ENCODE measurements at places on chromosomes 12 and 14. TPM values are rescaled to one million over a fixed set of nuclear protein-coding genes. Genes with fewer than 3 reads are reported as not detected.

GRCh38 chr12:118361889-118362288, 10.8 kb downstream of the TAOK3 start:
- no peak for DNase-seq
- no peaks in the 10 kb centered on the region for H3K27me3 ChIP-seq
- H3K27ac ChIP-seq = no peak overlapping the region
- peaks cover 22% of the 10 kb centered on the region for H3K4me1 ChIP-seq
- H3K4me3 ChIP-seq = no peak overlapping the region

- H3K27me3 ChIP-seq = no peaks in the 10 kb centered on the region
- H3K36me3 ChIP-seq = no peaks in the 10 kb centered on the region
- H3K4me3 ChIP-seq = no peak overlapping the region
- H3K4me1 ChIP-seq = peaks cover 22% of the 10 kb centered on the region
Measured at GRCh38 chr12:113133666-113134065, 1.9 kb downstream of the RASAL1 start.

GRCh38 chr14:20409226-20409625, 4.1 kb downstream of the TEP1 start:
- peaks cover 33% of the 10 kb centered on the region for H3K4me1 ChIP-seq
- DNase-seq = no peak
- H3K36me3 ChIP-seq = peaks cover 27% of the 10 kb centered on the region
- no peak overlapping the region for H3K27ac ChIP-seq

DNA sequence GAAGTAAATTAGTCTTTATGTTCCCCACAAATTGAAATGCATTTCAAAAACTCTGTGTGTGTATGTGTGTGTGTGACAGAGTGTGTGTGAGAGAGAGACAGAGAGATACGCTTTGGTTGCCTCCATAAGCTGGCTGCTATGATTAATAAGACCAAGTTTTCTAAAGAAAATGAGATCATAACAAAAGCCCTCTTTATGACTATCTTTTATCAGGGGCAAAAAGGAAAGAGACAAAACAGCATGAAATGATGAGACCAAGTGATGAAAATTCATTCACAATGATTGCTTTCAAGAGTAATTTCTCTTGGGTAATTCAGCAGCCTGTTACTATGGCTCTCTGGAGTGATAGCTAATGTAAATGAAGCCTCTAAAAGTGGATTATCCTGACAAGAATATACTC, 277.6 kb upstream of the PLEKHG7 start:
- DNase-seq = no peak
- no peaks in the 10 kb centered on the region for H3K27me3 ChIP-seq
- no peak overlapping the region for H3K27ac ChIP-seq
- H3K36me3 ChIP-seq = peaks cover 4% of the 10 kb centered on the region

- no peaks in the 10 kb centered on the region for H3K27me3 ChIP-seq
- DNase-seq = no peak
- no peak overlapping the region for H3K27ac ChIP-seq
- no peaks in the 10 kb centered on the region for H3K4me1 ChIP-seq
- H3K4me3 ChIP-seq = no peak overlapping the region
- no peaks in the 10 kb centered on the region for H3K36me3 ChIP-seq
Measured at GRCh38 chr12:131128556-131128955, 174.8 kb downstream of the ADGRD1 start.

DNA sequence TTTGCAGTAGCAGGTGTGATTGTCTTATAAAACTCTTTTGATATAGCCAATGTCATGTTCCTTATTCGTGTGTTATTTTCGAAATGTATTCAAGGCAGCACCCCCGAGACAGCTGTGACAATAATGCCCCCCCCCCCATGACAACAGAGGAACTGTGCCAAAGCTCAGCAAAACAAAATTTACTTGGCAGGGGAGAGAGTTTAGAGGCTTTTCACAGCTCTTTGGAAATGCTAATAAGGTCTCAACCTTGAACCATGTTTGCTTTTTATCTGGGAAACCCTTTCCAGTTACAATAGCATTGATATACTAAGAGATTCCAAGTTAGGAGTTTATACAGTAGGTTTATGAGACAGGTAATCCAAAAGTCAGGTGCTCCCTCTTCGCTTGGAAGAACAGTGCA, 56.4 kb upstream of the USP44 start:
- peaks cover 3% of the 10 kb centered on the region for H3K27me3 ChIP-seq
- no peaks in the 10 kb centered on the region for H3K36me3 ChIP-seq
- peaks cover 3% of the 10 kb centered on the region for H3K4me1 ChIP-seq
- no peak overlapping the region for H3K4me3 ChIP-seq
- no peak overlapping the region for H3K27ac ChIP-seq

DNA sequence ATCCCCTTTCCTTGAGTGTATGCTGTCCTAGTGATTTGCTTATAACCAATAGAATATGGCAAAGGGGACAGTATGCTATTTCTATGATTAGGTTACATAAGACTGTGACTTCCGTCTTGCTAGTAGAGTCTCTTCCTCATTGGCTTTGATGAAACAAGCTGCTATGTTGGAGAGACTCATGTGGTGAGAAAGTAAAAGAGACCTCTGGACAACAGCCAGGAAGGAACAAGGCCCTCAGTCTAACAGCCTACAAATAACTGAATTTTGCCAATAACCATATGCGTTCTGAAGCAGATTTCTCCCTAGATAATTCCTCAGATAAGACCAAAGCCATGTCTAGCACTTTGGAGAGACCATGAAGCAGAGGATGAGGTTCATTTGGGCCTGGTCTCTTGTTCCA, 134.5 kb upstream of the NAV3 start:
- no peaks in the 10 kb centered on the region for H3K4me1 ChIP-seq
- H3K27ac ChIP-seq = no peak overlapping the region
- H3K4me3 ChIP-seq = no peak overlapping the region
- no peak for DNase-seq
- no peaks in the 10 kb centered on the region for H3K27me3 ChIP-seq
- no peaks in the 10 kb centered on the region for H3K36me3 ChIP-seq

GRCh38 chr14:93493054-93493453, 62.3 kb downstream of the UNC79 start:
- no peak for DNase-seq
- H3K4me1 ChIP-seq = no peaks in the 10 kb centered on the region
- H3K36me3 ChIP-seq = no peaks in the 10 kb centered on the region

DNA sequence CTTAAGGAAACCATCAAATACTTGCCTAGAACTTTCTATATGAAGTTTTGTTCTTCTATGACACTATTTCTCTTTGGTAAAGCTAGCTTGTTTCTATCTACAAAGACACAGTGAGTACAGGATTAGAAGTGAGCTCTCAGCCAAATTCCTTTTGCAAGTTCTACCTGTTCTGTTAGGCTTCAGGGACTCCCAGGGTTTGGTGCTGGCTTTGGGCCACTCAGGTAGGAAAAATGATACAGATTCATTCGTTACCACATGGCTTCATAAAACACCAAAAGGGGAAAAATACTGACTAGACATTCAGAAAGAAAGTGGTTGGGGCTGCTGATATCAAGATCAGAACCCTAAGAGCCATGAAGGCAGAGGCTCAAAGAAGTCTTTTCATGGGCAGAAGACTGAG, 13.8 kb downstream of the ZC2HC1C start:
- peaks cover 13% of the 10 kb centered on the region for H3K36me3 ChIP-seq
- no peak overlapping the region for H3K27ac ChIP-seq
- H3K4me3 ChIP-seq = no peak overlapping the region
- no peaks in the 10 kb centered on the region for H3K4me1 ChIP-seq

DNA sequence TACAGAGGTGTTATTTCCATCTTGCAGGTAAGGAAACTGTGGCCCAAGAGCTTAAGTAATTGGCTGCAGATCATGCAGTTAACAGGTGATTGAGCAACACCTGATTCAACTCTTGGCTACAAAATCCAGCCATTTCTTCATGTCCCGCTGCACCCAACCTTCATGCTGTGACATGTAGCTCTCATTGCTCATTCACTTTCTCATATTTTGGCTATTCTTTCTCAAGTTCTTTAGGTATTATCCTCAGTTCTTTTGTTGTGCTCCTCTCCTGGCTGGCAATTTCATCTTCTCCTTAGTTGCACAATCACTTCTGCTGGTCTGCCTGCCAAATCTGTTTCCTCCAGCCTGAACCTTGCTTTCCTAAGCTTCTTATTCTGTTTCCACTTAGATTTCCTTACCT, 300.8 kb downstream of the SSPN start:
- H3K27me3 ChIP-seq = no peaks in the 10 kb centered on the region
- H3K4me1 ChIP-seq = no peaks in the 10 kb centered on the region

GRCh38 chr12:117343296-117343695, 18.1 kb downstream of the NOS1 start:
- H3K4me3 ChIP-seq = no peak overlapping the region
- no peak overlapping the region for H3K27ac ChIP-seq
- no peak for DNase-seq
- H3K4me1 ChIP-seq = no peaks in the 10 kb centered on the region
- peaks cover 4% of the 10 kb centered on the region for H3K27me3 ChIP-seq

GRCh38 chr14:102571043-102571442, 21.4 kb upstream of the RCOR1 start:
- no peaks in the 10 kb centered on the region for H3K27me3 ChIP-seq
- DNase-seq = no peak
- no peak overlapping the region for H3K4me3 ChIP-seq

- peak; percentile 52 for DNase-seq
- H3K4me3 ChIP-seq = no peak overlapping the region
- peaks cover 2% of the 10 kb centered on the region for H3K36me3 ChIP-seq
- H3K4me1 ChIP-seq = peaks cover 36% of the 10 kb centered on the region
- no peaks in the 10 kb centered on the region for H3K27me3 ChIP-seq
Measured at GRCh38 chr14:102323102-102323501, 3.6 kb downstream of the ZNF839 start.

DNA sequence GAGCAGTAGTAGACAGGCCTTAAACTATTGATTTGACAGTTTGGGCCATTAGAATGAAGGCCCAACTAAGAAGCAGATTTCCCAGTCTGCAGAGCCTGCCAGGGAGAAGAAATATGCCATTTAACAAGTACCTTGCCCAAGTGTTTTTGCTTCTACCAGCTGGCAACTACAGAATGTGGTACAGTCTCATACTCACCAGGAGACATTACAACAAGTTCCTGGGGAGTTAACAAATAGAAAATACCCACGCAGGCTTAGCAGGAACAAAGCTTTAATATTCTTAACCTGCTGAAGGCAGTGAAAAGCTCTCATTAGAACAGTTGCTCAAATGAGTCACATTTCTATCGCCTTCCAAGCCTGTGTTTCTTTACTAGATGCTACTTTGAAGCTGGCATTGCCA, 241.0 kb downstream of the TMEM117 start:
- H3K27me3 ChIP-seq = no peaks in the 10 kb centered on the region
- no peak for DNase-seq
- H3K36me3 ChIP-seq = peaks cover 2% of the 10 kb centered on the region
- no peak overlapping the region for H3K4me3 ChIP-seq
- H3K27ac ChIP-seq = no peak overlapping the region

GRCh38 chr12:114342656-114343055, 63.3 kb downstream of the TBX5 start:
- DNase-seq = no peak
- H3K4me1 ChIP-seq = no peaks in the 10 kb centered on the region
- H3K27me3 ChIP-seq = peaks cover 8% of the 10 kb centered on the region
- no peaks in the 10 kb centered on the region for H3K36me3 ChIP-seq

- H3K27me3 ChIP-seq = no peaks in the 10 kb centered on the region
- DNase-seq = no peak
- no peak overlapping the region for H3K27ac ChIP-seq
- peaks cover 29% of the 10 kb centered on the region for H3K36me3 ChIP-seq
- H3K4me1 ChIP-seq = peaks cover 30% of the 10 kb centered on the region
- H3K4me3 ChIP-seq = no peak overlapping the region
Measured at GRCh38 chr12:3745152-3745551, 7.8 kb downstream of the CRACR2A start.

- no peak overlapping the region for H3K27ac ChIP-seq
- DNase-seq = no peak
- H3K4me1 ChIP-seq = peaks cover 6% of the 10 kb centered on the region
- H3K36me3 ChIP-seq = no peaks in the 10 kb centered on the region
- H3K27me3 ChIP-seq = peaks cover 2% of the 10 kb centered on the region
Measured at GRCh38 chr14:34012978-34013720, 62.3 kb upstream of the EGLN3 start.

DNA sequence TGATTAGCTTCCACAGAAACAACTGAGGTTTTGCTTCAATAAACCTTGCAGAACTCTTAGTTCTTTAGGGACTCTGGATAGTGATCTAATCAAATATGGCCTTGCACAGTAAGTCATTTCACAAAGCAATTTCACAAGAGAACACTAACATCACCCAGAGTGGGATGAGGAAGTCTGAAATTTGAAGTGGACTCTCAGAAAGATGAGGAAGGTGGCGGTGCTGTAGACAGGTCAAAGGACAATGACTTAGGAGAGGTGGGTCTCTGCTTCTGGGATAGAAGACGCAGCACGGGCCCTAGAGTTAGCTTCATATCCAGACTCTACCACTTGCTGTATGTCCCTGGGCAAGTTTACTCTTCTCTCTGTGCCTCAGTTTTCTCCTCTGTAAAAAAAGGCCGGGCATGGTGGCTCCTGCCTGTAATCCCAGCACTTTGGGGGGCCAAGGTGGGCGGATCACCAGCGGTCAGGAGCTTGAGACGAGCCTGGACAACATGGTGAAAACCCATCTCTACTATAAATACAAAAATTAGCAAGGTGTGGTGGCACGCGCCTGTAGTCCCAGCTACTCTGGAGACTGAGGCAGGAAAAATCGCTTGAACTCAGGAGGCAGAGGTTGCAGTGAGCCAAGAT, 18.9 kb downstream of the FOS start:
- H3K4me1 ChIP-seq = peaks cover 36% of the 10 kb centered on the region
- H3K27me3 ChIP-seq = no peaks in the 10 kb centered on the region
- no peak overlapping the region for H3K27ac ChIP-seq

- DNase-seq = no peak
- peaks cover 14% of the 10 kb centered on the region for H3K4me1 ChIP-seq
- H3K27me3 ChIP-seq = no peaks in the 10 kb centered on the region
- H3K27ac ChIP-seq = no peak overlapping the region
Measured at GRCh38 chr14:71243697-71244096, 336.4 kb downstream of the PCNX1 start.

CLEC4A gene
- total RNA-seq = 1.2 TPM

CLEC4C gene
- total RNA-seq = not detected

CLEC6A gene
- not detected for total RNA-seq

GSC gene
- total RNA-seq = not detected

PRB2 gene
- total RNA-seq = not detected
